ENCODE measurements at places on chromosomes 4 and X.
A peak's percentile ranks its signal among the peaks of the same experiment; 100 is the strongest.

DNA sequence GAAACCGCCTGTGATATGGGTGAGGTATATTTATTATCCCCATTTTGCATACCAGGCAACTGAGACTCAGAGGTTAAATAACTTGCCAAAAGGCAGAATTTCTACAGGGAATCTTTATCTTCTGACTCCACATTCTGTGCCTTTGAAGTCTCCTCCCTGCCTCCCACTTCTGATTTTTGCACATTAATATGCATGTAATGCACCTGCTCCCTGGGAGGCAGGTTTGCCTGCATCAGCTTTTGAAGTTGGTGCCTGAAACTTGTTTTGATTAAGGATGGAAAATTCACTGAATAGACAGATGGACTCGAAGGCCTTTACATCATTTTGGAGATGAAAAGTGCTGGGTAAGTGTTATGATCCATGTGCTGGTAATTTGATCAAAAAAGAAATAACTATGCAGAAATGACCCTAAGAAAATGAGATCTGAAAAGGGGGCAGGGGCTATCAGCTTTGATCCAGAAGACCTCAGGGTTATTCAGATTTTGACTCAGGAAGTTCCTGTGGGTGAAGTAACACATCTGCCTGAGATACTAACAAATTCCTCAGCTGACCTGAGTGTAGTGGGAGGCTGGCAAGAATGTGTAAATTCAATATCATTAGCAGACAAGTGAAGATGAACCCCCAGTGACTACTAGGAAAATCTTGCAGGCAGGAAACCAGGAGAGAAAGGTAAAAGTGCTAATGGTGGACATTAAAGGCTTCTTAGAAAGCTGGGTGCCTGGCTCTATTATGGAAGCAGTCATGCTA, 167.5 kb upstream of the BOD1L1 start:
- DNase-seq = no peak

DNA sequence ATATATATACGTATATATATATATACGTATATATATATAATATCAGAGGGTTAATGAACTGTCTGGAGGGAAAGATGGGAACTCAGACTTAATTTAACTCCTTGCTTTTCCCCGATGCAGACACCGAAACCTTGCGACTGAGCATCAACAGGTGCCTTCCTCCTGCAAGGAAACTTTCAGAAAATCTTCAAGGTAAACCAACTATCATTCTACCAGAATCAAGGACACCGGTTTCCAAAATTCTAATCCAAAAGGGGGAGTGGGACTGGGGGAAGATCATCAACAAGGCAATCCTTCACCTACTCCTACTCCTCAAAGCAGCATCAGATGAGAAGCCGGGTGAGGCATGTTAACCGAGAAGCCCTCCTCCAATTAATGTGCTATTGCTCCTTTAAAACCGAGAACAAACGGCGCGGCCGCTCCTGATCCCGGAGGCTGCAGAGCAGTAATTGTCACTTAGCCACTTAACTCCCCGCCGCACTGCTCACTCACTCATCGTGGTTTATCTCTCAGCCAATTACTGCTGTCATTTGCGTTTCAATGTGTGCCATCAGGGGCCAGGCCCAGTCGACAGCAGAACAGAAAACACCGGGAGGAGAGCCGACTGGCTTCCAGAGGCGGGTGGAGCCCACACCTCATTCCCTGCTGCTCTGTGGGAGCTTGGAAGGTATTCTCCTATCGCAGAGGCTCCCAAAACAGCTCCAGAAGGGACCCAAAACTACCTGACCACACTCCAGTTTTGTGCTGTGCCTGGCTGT, 61.7 kb downstream of the MAML3 start:
- no peak for DNase-seq

DNA sequence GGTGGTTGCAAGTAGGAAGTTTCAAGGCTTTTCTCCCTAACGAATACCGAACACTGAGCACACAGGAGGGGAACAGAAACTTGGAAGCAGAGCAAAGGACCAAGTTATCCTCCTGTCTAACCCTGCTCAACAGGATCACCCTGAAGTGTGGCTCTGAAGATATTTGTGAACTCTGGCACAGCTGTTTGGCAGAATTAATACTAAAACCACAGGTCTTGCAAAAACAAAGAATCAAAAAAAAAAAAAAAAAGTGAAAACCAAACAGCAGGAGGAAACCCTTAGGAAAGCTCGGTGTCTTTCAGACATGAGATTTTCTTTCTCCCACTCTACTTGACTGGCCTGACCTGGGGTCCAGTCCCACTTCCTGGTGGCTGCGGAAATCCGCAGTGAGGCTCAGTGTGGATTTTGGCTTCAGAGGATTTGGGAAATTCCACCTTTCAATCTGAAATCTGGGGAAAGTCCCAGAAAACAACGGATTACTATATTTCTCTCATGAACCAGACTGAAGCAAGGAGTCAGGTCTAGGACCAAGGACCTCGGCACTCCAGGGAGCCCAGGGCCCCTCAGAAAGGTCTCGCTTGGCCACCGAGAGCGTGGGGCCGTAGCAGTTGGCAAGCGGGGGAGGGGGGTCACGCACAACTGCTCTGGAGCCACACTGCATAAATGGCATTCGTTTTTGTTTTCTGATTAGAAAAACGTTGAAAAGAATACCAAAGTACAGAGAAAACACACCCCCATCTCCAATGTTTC, 867 bp downstream of the TIFA start:
- DNase-seq = peak; percentile 23

- no peak for DNase-seq
These were observed 356.5 kb downstream of the CBLL2 start for GRCh38 chrX:22629105-22629725.

DNA sequence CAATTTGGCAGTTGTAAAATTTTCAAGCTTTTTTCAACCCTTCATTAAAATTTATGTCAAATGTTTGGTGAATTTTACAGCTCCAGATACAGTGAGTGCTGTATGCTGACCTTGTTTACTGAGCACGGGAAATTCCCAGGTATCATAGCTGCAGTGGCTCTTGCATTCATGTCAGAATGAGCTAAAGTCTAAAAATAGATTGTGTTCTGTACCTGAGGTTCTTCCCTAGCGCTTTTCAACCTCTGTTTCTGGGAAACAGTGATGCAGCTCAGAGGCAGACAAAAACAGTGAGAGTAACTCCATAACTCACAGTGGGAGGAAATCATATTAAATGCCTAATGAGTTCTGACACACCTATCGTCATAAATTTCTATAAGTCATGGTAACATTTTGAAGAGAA, 393.8 kb upstream of the GNPDA2 start:
- no peak for DNase-seq
